Stimulated activated CD8-positive, alpha-beta memory T cell treated with anti-CD3 and anti-CD28 coated beads, Interleukin-7, amount 100 ng/mL, for 48 hours (primary cell): ENCODE measurements at places on chromosomes 2 and 18.

- DNase-seq: no peak
Observed at GRCh38 chr2:1140389-1141003, 189.8 kb downstream of the SNTG2 start.

GRCh38 chr18:48294899-48295585 lies 114.1 kb downstream of the ZBTB7C start:
- DNase-seq: no peak

GRCh38 chr2:212361174-212361756 lies 177.3 kb downstream of the ERBB4 start:
- no peak for DNase-seq

DNA sequence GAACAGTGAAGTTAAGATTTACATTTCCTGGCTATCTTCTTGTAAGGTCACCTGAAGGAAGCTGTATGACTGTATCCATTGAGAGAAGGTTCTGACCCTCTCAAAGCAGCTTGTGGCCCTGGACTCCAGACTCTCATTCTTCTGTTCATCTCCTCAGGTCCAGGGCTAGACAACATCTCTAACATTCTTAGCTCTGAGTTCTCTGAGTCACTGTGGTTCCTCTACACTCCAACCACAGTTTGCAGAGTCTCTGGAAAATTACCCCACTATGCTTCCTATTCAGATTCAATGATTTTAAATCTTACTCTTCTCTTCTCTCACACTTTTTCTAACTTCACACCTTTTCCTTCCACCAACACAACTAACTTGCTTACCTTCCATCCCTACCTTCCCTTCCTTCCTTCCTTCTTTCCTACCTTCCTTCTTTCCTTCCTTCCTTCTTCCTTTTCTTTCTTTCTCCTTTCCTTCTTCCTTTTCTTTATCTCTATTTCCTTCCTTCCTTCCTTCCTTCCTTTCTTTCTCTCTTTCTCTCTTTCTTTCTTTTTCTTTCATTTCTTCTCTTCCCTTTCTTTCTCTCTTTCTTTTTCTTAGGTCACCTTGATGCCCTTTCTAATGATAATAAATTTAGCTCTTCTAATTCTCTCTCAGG lies 824.3 kb upstream of the ZEB2 start:
- DNase-seq: no peak

- DNase-seq: no peak
Observed at GRCh38 chr2:46538393-46538792, 59.0 kb downstream of the TMEM247 start.

GRCh38 chr2:163121483-163121882 lies 282.9 kb upstream of the KCNH7 start:
- DNase-seq: no peak

GRCh38 chr2:72154386-72154975 lies 6.8 kb upstream of the CYP26B1 start:
- no peak for DNase-seq

- no peak for DNase-seq
Observed at GRCh38 chr2:37670378-37671008, 949 bp downstream of the CDC42EP3 start.

DNA sequence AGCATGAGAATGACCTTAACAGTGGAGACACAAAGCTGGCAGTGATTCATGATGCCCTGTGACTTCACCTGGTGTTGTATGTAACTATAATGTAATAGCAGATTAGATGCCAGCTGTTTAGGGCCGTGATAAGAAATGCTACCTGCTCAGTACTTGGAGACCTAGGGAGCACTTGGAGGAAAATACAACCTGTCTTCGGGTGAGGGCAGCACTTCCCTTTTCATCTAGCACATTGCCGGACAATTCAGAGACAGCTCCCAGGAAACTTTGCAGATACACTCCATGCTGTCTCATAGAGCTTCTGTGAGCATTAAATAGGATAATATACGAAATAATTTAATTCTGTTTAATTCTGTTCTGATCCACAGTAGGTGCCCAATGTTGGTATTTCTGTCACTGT lies 668.5 kb downstream of the TSN start:
- no peak for DNase-seq

GRCh38 chr18:34220081-34220815 lies 4.5 kb downstream of the NOL4 start:
- no peak for DNase-seq

DNA sequence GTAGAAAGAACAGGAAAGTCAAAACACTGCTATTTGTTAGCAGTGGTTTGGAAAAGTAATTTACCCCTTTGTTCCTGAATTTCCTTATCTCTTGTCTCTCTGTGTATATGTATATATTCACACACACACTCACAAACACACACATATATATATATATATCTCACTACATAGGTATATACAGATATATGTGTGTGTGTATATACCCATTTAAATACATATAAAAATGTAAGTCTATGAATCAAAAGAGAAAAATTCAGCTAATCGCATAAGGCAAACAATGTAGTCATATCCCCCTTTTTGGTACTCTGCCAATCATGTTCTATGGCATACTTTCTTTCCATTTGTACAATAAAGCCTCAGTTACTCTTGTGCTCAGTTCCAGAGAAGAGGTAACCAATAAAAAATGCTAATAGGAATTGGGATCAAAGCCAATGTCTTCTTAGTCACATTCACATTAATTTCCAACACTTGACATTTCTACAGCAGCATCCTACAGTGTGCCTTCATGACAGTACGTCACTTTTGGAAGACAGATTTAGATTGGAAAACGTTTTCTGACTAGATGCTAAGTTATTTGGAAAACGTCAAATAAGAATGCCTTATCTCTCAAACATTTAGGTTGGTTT lies 94.6 kb downstream of the MC4R start:
- no peak for DNase-seq

GRCh38 chr18:41216341-41217003 lies 738.6 kb upstream of the PIK3C3 start:
- DNase-seq: no peak

DNA sequence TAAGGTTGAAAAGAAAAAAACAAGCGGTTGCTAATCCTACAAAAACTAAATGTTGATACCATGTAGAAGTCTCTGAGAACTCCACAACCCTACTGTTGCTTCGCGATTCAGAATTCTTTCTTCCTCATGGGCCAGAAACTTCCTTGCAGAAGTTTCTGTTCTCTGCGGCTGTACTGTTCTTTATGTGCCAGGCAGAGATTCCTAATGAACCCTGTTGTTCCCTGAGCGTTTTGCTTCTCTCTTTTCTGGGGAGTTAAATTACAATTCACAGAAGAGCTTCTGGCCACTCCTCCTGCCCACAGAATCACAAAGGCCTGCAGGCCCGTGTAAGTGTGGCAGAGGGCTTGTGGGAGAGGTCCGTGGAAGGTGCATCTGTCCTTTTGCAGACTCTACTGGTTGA lies 1.8 kb upstream of the THNSL2 start:
- DNase-seq: no peak

GRCh38 chr2:187774551-187775071 lies 220.4 kb upstream of the TFPI start:
- no peak for DNase-seq

GRCh38 chr2:161488131-161488699 lies 72.1 kb downstream of the TBR1 start:
- no peak for DNase-seq
